ENCODE measurements at places on chromosomes 3 and 15. TPM values are rescaled to one million over a fixed set of nuclear protein-coding genes. Genes with fewer than 3 reads are reported as not detected.

DNA sequence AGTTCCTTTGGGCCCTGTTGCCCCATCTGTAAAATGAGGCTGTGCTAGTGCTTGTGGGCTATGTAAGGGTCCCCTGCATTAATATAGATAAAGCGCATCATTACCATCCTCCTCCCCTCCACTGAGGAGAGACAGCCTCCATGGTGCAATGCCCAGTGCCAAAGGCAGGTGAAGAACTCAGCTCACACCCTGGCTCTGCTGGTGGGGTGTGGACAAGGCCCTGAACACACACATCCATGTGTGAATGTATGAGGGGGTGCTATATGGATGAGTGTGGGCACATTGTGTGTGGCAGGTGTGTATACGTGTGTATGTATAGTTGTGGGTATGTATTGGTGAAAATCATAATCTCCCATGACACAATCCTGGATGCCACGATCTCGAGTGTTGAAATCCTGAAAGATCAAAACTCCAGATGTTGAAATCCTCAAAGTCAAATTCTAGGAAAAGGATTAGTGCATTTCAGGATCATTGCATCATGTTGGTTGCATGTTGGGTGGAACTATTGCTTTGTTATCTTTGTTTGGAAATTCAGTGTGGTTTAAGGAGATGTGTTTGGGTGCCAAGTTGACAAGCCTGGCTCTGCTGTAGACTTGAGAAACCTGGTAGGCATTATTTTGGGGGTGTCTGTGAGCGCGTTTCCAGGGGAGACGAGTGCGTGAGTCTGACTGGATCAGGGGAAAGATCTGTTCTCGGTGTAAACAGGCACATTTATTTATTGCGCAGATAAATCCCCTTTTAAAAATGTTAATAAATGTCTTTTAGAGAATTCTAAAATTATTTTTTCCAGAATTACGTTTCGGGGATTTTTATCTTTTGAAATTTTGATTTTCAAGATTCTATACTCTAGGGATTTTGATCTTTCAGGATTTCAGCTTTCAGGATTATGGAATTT lies 42.0 kb upstream of the SEC61A1 start:
- DNase-seq, result no peak
- no peak overlapping the region for H3K4me3 ChIP-seq
- no peaks in the 10 kb centered on the region for H3K27me3 ChIP-seq
- H3K27ac ChIP-seq, result no peak overlapping the region
- no peaks in the 10 kb centered on the region for H3K36me3 ChIP-seq
- H3K4me1 ChIP-seq, result no peaks in the 10 kb centered on the region

Gene LCTL
- not detected for polyA plus RNA-seq

- H3K4me1 ChIP-seq, result peaks cover 98% of the 10 kb centered on the region
- no peaks in the 10 kb centered on the region for H3K27me3 ChIP-seq
- H3K27ac ChIP-seq, result peak overlapping the region; percentile 45
- DNase-seq, result no peak
- no peak overlapping the region for H3K4me3 ChIP-seq
Observed at GRCh38 chr15:92910451-92910850, 10.3 kb downstream of the CHD2 start.

Gene LHFPL4
- not detected for polyA plus RNA-seq

Gene SCAPER
- polyA plus RNA-seq, result 7.2 TPM

- H3K27me3 ChIP-seq, result no peaks in the 10 kb centered on the region
- H3K36me3 ChIP-seq, result no peaks in the 10 kb centered on the region
- peaks cover 40% of the 10 kb centered on the region for H3K4me1 ChIP-seq
- no peak overlapping the region for H3K27ac ChIP-seq
- no peak overlapping the region for H3K4me3 ChIP-seq
Observed at GRCh38 chr3:71225002-71225684, 358.4 kb downstream of the FOXP1 start.

GRCh38 chr3:153595186-153595815 lies 433.3 kb downstream of the RAP2B start:
- H3K27me3 ChIP-seq, result no peaks in the 10 kb centered on the region
- peak; percentile 13 for DNase-seq
- no peak overlapping the region for H3K4me3 ChIP-seq
- H3K4me1 ChIP-seq, result no peaks in the 10 kb centered on the region

Gene GPX1
- 124 TPM for polyA plus RNA-seq

Gene ZCWPW2
- polyA plus RNA-seq, result 0.91 TPM

Data from CD4-positive, alpha-beta memory T cell (primary cell).